ENCODE measurements at places on chromosomes 3 and 15.

DNA sequence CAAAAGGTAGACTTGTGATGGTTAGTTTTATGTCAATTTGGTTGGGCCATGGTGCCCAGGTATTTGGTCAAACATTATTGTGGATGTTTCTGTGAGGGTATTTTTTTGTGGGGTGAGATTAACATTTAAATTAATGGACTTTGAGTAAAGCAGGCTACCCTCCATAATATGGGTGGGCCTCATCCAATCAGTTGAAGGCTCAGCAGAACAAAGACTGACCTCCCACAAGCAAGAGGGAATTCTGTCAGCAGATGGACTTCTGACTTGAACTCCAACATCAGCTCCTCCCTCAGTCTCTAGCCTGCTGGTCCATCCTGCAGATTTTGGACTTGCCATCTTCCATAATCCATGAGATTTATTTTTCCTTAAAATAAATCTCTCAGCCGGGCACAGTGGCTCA, 55.6 kb upstream of the BNC1 start:
- no peak for DNase-seq

GRCh38 chr15:68022061-68022460, 32.1 kb upstream of the PIAS1 start:
- no peak for DNase-seq

GRCh38 chr3:63479661-63480035, 172.8 kb upstream of the SNTN start:
- no peak for DNase-seq

DNA sequence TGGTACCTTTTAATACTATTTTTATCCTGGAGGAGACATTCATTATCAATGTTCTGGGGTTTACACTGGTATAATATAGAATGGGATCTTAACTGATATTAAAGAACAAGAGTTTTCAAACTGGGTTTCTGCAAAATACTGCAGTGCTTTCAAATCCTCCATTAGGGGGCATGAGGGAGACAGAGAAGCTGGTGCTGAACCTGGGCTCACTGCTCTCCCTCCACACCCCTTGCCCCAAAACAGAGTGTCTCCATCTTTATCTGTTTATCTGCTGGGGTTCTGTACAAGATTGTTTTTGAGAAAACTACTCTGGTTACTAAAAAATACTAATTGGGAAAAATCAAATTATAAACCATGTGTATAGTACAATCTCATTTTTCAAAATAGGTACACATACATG, 41.7 kb downstream of the CADPS start:
- no peak for DNase-seq

- DNase-seq = no peak
These were observed 11.4 kb upstream of the SPTBN5 start for GRCh38 chr15:41905036-41905793.

DNA sequence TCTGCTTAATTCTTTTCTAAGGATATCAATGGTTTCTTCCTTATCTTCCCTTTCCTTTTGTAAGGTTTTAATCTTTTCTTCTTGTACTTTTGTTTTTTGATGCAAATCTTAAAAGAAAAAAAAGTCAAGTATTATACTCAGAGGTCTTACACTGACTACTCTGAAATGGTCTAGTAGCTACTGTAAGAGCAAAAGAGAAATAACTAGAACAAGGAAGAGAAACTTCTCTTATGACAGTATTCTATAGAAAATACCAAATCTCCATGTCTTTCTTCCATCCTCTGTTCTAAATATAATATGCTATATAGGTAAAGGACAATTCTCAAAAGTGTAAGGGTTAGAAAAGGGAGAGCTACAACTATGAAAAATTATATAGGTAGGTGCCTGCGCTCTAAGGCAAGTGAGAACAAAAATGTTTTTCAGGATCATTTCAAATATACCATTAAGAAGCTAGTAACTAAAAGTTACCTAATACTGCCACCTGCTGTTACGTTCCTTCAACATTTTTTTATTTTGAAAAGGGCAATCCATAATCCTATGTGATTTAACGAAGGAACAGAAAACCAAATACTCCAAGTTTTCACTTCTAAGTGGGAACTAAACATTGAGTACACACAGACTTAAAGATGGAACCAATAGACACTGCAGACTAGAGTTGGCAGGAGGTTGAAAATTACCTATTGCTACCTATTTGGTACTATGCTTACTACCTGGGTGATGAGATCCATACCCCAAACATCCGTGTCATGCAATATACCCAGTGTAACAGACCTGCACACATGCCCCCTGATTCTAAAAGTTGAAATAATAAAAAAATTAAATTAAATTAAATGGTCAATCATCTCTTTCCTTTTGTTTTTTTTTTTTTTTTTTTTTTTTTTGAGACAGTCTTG, 36.7 kb downstream of the CIP2A start:
- DNase-seq = peak; percentile 14

GRCh38 chr3:28667646-28668621, 319.3 kb upstream of the AZI2 start:
- peak; percentile 14 for DNase-seq

GRCh38 chr15:66785637-66786036, 83.6 kb downstream of the SMAD6 start:
- no peak for DNase-seq

DNA sequence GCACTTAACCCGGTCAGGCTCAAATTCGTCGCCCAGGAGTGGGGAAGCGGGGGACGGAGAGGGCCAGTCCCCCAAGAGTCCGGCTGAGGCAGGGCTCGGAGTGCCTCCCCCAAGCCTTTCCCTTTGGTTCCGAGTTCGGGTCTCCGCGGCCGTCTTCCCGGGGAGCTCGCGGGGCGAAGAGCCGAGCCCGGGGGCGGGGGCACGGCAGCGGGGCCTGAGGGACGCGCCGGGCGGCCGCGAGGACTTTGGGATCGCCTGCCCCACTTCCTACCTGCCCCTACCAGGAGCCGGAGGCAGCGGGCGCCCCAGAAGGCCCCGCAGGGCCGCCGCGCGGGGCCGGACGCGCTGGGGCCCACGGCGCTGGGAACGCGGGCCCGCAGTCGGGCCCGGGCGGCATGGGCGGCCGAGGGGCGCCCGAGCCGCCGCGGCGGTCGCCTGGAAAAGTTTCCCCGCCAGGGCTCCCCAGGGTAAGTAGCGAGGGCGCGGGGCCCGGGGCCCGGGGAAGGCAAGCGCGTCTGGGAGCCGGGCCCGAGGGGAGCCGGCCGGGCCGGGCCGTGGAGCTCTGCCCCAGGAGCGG, 2.8 kb downstream of the FURIN start:
- no peak for DNase-seq

DNA sequence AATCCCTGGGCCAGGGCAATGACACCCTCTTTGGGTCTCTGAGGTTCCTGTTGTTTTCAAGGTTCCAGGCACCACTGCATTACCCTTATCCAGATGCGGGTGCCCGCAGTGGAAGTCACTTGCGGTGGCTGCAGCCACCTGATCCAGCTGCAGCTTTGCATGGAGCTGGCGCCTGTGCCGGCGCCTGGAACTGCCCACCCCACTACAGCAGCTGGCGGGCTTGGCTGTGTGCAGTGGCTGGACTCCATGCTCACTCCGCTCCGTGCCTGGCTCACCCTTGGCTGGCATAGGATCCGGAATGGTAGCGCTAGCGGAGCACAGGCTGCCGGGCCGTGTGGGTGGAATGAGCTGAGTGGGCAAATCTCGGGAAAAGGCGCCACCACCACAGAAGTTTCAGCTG, 832.6 kb upstream of the CADM2 start:
- DNase-seq = no peak

DNA sequence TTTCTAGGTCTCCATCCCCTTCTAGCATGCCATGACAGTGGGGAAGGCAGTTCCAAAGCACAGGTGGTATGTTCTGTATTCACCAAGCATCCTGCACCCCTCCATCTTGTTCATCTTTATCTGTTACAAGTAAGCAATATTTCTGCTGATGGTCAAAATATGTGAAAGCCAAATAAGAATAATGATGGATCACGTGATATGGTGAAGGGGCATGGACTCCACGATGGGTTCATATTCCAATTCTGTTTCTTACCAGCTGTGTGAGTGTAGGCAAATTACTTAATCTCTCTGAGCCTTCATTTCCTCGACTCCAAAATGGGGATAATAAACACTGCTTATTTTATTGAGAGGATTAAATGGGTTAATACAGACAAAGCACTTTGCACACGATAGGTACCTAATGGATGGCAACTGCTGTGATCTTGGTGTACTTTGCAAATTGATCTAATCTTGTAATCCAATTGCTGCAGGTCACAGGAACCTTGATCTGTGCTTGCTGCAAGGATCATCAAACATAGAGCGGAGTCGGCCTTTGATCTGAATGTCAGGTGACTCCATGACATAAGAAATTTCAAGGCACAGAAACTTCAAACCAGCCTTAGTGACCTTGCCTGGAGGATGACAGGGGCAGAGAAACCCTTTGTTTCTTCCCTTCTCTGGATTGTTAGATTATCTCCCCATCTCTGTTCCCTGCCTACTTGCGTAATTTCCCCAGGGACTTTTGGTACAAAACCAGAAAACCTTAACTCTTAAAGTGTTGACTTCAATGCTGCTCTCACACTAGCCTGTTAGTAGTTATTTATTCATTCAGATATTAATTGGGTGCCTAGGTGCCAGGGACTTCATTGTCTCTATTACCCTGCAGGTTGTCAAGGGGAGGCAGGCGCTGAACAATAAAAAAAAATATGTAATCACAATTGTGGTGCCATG, 25.8 kb downstream of the SIAH2 start:
- DNase-seq = no peak

DNA sequence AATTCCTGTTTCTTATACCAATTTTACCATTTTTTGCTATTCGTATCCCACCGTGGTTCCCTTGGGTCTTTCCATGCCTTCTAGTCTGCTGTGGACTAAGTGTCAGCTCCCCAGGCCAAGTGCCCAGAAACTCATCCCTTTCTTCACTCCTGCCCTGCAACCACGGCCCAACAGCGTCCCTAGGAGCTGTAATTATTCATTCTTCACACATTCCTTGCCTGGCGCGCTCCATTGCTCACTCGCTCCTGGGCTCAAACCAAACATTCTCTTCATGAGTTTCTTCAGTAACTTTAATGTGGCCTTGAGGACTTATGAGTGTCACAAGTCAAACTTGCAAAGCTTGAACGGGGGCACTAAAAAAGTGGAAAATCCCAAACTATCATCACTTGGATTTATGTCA, 15.7 kb downstream of the GABRB3 start:
- DNase-seq = no peak

- DNase-seq = no peak
These were observed 116.7 kb downstream of the RASA2 start for GRCh38 chr3:141603473-141604035.

DNA sequence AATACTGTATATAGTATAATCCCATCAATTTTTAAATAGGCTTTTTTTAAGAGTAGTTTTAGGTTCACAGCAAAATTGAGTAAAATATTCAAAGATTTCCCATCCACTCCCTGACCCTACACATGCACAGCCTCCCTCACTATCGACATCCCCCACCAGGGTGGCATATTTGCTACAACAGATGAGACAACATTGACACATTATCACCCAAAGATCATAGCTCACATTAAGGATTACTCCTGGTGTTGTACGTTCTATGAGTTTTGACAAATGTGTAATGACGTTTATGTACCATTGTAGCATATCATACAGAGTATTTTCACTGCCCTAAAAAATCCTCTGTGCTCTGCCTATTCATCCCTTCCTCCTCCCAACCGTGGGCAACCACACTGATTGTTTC, 39.3 kb downstream of the LHFPL4 start:
- no peak for DNase-seq
